ENCODE measurements at places on chromosomes 4 and X. TPM values are rescaled to one million over a fixed set of nuclear protein-coding genes. Genes with fewer than 3 reads are reported as not detected.

DNA sequence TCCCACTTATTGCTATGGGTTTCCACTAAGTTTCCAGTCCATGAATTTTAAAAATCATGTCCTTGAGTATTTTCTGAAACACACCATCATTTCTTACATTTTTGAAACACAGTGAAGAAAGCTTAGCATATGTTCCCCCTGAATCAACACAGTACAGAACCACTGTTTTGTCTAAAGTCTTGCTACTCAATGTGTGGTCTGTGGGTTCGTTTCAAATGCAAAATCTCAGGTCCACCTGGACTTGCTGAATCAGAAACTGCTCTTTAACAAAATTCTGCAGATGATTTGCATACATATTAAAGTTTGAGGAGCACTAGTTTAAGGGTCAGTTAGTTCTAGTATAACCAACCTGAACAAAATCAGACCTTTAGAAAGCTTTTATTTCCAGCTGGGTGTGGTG lies 60.4 kb downstream of the SUPT20HL2 start:
- DNase-seq, result no peak

- DNase-seq, result peak; percentile 30
These were observed 69.4 kb upstream of the ACSL1 start for GRCh38 chr4:184895012-184895695.

- no peak for DNase-seq
These were observed 1191.0 kb upstream of the AGA start for GRCh38 chr4:178633263-178633662.

DNA sequence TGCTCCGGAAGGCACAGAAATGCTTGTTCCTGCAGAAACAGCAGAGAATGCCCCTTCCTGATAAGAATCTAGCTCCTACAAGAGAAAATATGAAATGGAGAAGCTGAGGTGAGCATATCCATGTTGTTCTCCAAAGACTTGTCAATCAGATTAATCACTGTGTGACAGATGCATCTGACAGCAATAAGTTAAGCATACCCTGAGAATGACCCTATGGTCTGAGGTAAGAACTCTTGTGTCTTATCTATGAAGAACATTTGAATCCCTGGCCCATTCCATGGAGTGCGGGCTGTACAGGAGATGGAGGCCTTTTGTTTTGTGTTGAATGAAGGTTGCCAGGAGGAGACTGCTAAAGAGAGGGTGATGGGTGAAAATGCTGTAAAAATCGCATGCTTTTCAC lies 21.5 kb upstream of the ASB5 start:
- no peak for DNase-seq

DNA sequence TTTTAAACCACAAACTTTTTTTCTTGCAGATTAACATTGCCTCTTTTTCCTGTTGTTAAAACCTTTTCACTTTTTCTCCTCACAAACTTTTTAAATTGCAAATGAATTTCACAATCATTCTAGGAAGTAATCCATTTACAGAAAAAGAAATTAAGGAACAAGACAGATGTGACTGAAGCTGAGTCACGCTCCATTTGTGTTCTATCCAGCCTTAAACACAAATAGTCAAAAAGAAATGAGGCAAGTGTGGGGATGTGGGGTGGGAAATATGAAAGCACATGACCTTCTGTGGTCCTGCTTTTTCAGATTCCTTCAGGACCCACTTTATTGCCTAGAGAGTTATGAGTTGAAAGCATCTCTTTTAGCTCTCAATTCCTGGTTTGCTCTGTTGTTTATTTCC lies 197.0 kb downstream of the ADGRL3 start:
- DNase-seq, result no peak

- DNase-seq, result no peak
These were observed 31.1 kb downstream of the ACOX3 start for GRCh38 chr4:8409264-8410065.

DNA sequence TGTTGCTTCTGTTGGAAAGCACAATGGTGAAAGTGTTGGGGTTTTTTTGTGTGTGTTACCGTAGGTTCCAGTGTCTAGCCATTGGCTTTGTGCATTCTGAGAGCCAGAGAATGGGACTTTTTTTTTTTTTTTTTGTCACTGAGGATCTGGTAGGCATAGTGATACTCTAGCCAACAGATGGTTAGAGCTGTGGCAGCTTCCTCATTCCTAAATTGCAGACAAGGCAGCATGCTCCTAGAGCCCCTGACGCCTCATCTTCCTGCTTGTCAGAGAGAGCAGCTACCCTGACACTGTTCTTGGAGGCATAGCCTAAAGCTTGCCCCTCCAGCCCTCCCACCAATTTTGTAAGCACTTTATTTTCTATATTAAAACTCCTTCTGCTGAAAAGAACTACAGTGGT lies 27.0 kb downstream of the ARHGEF9 start:
- DNase-seq, result no peak

Gene ALAS2
- not detected for total RNA-seq

Gene MFAP3L
- 22.4 TPM for total RNA-seq

Gene HMX1
- total RNA-seq, result not detected

DNA sequence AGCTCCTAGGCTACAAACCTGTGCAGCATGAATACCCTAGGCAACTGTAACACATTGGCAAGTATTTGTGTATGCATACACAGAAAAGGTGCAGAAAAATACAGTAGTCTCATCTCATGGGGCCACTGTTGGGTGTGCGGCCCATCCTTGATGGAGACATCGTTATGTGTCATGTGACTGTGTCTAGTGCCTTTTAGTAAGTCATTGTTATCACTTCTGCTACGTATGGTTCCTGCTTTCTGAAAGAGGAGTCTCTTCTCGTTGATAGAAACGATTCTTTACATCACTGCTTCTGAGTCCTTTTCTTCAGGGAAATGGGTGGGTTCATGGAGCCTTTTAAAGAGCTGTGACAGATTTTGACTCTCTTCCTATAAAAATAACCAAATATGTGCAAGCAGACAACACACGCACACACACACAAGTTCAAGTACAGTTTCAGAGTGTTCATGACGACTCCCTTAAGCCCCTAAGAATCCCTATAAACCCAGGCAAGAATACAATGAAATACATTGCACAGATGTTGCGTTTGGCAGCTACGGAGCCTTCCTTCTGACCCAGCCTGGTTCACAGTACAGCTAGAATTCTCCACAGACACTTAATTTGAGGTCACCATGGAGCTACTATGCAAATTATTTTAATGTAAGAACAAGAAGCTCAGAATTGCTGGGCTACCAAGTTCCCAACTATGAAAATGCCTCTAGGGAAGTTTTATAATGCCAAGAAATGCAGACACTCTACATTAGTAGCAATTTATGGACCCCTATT lies 10.2 kb upstream of the STK32B start:
- no peak for DNase-seq
